ENCODE measurements at places on chromosomes 11 and 22.

DNA sequence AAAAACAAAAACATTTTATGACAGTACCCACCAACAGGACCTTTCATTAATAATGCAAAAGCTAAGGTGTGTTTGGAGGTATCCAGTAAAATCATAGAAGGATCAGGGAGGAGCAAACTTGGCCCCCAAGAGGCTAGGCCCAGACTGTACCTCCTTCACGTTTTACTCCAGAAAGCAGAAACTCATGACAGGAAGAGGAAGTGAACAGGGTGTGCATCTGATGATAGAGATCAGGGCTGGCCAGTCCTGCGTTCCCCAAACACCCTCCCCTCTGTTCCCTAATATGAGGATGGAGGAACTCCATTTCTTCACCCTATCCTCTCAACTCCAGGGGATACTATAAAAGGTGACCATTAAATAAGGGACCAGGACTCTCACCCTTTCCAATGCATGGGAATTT lies 10.2 kb upstream of the MS4A12 start:
- DNase-seq = no peak

GRCh38 chr11:19939415-19939929 lies 220.8 kb downstream of the DBX1 start:
- DNase-seq = no peak

DNA sequence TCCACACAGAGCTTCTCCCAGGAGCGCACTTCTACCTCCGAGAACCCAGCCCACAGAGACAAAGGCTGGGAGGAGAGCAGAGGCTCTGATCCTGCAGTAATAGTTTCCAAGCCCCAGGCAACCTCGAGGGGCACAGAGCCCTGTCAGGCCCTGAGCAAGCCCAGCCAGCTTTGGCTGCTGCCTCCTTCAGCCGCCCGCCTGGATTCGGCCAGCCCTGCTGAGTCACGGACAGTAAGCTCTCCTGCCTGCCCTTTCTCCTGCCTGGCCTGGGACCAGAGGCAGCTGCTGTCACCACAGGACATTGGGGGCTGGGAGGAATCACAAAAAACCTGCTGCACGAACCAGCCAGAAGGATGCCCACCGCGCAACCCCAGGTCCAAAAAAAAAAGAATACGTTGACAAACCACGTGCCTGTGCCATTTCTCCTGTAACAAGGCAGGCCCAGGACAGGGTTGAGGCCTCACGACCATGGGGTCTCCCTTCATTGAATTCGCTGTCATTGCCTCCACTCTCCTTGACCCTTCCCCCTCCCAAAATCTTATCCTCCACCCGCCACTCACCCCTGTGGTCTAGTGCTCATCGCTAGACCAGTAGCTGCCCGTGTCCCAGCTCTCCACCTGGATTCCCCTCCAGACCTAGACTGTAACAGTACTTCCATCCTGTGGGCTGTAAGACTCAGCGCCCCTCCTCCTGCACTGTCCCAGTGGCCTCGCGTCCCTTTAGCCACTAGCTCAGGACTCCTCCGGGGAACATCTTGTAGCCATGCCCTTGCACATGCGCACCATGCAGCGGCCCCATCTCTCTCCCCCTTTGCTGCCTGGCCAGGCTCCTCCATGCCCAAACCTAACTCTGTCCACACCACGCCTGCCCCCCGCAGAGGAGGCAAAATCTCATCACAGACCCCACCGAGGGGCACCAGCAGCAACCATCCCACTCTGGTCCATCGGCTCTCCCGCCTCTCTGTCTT lies 7.4 kb upstream of the SLC22A12 start:
- DNase-seq = no peak

GRCh38 chr11:76604626-76605241 lies 65.8 kb downstream of the LRRC32 start:
- no peak for DNase-seq

DNA sequence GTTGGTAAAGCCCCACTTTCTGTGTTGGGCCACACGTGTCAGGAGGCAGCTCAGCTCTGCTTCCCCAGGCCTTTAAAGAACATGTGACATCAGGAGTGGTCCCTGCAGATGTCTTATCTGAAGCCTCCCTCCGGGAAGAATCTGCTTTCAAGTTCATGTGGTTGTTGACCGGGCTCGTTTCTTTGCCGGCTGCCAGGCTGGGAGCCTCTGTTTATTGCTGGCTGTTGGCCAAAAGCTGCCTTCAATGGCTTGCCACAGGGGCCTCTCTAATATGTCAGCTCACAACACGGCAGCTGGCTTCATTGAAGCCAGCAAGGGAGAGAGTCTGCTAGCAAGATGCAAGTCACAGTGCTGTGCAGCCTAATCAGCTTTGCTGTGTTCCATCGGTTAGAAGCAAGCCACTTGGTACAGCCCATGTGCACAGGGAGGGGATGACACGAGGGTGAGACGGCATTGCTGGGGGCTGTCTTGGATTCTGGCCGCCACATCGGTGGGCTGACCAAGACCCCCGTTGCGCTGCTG lies 14.6 kb downstream of the MRGPRF start:
- no peak for DNase-seq

DNA sequence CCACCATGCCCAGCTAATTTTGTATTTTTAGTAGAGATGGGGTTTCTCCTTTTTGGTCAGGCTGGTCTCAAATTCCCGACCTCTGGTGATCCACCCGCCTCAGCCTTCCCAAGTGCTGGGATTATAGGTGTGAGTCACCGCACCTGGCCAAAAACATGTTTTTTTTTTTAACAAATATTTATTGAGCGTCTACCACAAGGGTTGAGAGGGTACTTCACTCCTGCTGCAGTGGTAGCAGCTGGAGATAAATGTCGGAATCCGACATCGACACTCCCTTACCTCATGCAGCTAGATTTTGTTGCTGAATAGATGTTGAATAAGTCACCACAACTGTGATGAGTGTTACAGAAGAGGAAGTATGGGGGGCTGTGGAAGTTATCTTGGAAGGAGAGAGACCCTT lies 971 bp downstream of the DNAJB13 start:
- DNase-seq = no peak

GRCh38 chr11:69630017-69630416 lies 10.9 kb upstream of the CCND1 start:
- no peak for DNase-seq

GRCh38 chr11:130431801-130432200 lies 3.4 kb upstream of the ADAMTS8 start:
- no peak for DNase-seq

DNA sequence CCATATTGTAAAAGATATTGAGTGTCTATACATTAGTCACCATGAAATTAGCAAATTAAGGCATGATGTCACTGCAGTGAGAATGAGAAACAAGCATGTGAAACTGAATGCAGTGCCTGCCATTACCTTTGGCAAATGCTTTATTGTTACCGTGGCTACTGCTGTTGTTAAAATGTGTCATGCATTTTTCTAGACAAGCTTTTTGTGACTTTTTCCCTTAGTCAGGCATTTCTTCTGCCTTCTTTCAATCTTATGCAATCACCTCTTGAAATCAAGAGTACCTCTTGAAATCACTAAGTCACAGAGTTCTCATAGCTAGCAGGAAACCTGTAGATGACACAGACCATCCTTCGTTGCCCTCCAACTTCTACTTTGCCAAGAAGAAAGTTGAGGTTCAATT lies 461.7 kb upstream of the TENM4 start:
- DNase-seq = no peak

- DNase-seq = no peak
Measured at GRCh38 chr11:17596310-17596669, 49.2 kb downstream of the OTOG start.

DNA sequence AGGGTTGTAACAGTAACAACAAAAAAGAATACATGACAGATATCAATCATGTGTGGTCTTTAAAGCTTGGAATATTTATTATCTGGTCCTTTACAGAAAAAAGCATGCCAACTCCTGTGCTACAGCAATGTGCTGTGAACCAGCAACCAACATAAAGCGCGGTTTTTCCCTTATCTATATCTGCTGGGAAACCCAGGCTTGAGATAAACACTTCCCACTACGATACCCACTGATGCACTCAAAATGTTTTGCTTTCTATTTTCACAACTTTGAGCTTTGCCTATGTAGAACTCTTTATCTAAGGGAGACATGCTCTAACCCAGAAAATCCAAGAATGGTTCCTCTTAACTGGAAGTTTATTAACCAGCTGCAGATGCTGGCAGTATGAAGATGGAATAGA lies 19.0 kb downstream of the ZBED5 start:
- DNase-seq = no peak

GRCh38 chr22:20920881-20921203 lies 3.6 kb downstream of the CRKL start:
- no peak for DNase-seq

DNA sequence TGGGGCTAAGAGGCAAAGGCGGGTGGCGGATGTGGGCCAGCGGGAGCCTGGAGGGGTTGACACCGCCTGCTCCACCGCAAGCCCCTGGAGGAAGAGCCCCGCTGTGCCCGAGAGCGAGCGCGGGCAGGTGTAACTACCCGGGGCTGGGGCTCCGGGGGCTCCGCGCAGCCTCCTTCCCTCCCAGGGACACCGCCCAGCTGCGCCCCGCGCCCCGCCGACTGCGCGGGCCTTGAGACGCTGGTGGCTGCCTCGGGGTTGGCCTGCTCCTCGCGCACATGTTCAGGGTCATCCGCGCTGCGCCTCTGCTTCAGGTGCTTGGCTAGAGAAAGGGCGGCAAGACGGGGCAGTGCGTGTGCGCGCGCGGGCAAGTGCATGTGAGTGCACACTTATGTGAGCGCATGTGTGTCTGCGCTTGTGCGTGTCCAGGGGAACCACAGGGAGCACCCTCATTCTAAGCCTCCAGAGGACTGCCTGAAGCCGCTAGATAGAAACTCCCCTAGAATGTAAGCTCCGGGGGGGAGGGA lies 197.5 kb upstream of the TMEM45B start:
- DNase-seq = no peak

- DNase-seq = no peak
Measured at GRCh38 chr11:1060852-1061616, 13.6 kb upstream of the MUC2 start.

DNA sequence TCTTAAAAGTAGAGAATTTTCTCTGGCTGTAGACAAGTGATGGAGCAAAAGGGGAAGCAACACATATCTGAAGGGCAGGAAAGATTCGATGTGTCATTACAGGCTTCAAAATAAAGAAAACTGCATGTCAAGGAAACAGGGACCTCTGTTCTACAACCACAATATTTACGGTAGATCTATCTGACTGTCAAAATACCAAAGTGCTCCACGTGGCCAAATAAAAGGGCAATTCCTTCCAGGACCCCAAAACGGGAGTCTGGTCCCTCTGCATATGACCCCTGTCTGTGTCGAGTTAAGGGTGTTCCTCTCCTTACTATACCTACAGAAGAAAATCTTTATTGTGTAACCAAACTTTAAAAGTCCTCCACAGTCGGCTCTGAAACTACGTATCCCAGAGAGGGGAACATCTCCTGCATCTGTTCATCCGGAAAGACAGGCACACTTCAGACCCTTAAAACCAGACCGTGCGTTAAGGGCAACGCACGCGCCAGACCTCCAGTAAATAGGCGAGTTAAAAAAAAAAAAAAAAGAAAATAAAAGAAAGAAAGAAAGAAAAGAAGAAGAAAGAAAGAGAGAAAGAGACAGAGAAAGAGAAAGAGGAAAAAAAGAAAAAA lies 756 bp downstream of the CLNS1A start:
- DNase-seq = no peak

DNA sequence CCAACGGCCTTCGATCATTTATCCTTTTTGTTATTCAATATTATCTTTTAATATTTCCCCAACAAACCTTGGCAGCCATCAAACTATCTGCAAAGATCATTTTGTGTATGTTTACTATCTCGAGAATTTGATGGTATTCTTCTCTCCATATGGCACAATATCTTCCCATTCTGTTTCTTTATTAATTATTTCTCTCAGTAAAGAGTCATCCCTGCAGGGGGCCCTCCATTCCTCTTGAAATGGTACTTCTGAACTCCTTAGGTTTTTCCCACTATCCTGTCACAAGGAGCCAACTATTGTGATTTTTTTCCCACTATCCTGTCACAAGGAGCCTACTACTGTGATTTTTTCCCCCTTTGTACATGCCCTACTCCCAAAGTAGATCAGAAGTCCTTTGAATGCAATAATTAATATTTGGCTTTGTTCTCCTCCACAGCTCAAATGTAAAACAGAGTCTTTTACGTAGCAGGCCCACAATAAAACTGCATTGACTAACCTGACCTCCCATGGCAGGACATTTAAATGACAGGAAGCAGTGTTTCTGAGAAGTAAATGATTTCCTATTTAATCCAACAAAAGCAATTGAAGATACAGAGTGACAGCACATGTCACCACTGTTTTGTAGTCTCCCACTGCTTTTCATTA lies 43.3 kb downstream of the PDGFD start:
- no peak for DNase-seq

- DNase-seq = no peak
Measured at GRCh38 chr22:36768616-36769015, 7.3 kb downstream of the IFT27 start.

DNA sequence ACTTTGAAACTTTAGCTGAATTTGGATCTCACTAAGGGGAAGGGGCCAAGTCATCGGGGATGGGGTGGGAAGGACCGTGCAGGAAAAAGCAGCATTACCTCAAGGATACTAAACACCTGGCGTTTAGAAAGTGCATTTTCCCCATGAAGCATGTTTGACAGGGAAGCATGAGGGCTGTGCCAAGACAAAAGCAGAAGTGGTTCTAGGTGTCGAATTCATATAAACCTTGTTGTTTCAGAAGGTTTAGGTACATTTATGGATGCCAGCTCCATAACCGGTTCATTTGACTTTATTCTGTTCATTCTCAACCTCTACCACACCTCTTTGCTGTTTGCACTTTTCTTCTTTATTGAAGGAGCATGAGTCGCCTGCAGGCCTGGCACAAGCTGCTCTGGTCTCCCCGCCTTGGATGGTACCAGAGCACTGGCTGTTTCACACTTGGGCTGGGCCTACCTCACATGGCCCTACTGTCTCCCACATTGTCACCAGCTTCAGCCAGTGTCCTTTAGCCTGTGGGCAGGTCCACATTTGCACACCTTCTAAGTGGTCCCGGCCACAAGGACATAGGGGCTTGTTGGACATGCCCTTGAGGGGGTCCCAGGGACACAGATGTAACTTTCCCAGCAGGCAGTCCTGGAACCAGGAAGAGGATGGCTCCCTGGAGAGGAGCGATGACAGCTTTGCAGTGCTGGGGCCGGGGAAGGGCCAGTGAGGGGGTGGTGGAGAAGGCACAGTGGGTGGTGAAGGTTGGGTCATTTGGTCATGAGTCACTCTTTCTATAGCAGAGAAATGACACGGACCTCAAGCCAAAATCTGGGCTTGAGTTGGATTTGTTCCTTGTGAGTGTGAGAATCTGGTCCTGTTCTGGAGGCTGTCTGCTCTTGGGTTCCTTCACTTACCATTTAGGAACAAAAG lies 3.2 kb upstream of the ST14 start:
- no peak for DNase-seq
